ENCODE measurements at places on chromosomes 3 and 15. TPM values are rescaled to one million over a fixed set of nuclear protein-coding genes. Genes with fewer than 3 reads are reported as not detected.

DNA sequence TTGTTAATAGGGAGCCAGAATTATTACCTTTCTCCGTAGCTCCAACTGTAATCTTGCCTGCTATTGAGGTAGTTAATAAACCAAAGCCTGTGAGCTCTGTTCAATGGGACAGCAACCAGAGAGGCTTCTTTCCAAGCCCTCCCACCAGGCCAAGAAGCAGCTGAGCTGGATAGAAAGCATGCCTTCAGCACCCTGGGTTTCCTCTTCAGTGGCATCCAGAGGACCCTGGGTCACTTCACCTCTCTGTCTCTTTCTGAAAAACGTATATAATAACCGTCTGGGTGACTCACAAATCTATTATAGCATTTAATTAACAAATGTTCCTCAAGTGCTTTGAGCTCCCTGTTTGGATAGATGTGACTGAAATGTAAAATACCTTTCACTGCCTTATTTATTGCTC, 420.0 kb downstream of the LPP start:
- no peak for DNase-seq

- no peak for DNase-seq
These were observed 535.1 kb upstream of the NR2F2 start for GRCh38 chr15:95795386-95795785.

GRCh38 chr15:90427185-90427584, 39.1 kb downstream of the IQGAP1 start:
- no peak for DNase-seq

- DNase-seq = no peak
These were observed 113.5 kb upstream of the SLC7A14 start for GRCh38 chr3:170699158-170700053.

GRCh38 chr15:88748081-88748480, 55.2 kb upstream of the ACAN start:
- DNase-seq = no peak

DNA sequence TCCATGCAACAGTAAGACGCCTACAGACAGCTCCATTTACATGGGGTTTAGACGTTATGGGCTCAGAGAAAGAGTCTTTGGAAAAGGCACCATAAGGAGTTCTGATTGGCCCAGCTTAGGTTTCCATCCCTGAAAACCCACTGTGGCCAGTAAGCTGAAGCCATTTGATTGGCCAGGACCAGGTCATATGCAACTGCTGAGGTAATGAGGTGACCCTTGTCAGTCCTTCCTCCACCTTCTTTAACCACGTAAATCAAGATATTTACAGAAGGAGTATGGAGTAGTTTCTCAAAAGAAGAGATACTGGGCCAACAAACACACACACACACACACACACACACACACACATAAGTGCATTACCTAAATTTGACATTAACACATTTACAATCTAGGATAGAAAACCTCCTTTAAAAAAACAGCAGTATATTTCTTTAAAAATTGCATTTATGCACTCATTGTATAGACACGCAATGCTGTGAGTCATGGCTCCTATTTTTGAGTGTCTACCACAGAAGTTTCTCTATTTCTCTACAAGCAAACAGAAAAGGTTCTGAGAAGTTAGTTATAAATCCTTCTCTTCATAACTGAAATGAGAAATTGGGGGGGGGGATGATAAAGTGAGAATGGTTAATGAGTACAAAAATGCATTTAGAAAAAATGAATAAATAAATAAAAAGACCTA, 16.3 kb upstream of the MB21D2 start:
- DNase-seq = no peak

GRCh38 chr3:110265302-110265701, 806.3 kb upstream of the NECTIN3 start:
- no peak for DNase-seq

DNA sequence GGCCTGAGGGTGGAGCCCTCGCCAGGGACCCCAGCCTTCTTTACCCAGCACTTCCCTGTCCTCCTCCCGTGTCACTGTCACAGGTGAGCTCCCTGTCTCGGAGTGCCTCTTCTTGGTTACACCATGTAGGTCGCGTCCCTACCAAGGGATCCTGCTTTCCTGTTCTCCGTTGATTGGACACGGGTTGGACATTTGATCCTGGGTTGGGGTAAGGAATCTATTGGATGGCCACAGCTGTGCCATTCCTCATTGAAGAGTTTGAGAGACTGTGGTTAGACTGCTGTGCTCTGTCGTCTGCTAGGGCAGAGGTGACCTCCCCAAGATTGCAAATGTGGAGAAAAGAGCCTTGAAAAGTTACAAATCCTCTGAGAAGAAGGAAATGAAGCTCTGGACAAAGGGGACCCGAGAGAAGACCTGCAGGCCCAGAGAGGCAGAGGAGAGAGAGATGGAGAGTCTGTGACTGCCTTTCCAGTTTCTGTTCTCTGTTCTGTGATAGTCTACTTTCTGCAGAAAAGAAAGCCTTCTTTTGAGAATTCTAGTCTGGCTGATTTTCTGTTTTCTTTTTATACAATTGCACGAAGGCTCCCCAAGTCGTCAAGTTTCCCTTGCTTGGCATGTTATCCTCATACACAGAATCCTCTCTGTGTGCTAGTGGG, 325.7 kb upstream of the RGMA start:
- no peak for DNase-seq

DNA sequence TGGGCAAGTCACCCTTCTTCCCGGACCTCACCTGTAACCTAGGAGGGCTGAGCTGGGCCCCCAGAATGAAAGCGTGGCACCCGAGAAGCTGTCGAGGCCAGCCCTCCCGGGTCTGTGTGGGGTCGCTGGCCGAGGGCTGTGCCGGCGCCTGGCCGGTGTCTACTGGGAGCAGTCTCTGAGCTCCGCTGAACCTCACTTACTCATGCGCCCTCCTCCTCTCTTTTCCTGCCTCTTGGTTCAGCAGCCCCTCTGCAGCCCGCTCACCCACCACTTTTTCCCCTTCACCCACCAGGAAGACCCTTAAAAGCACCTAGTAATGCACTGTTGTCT, 419 bp downstream of the HYKK start:
- peak; percentile 33 for DNase-seq

- no peak for DNase-seq
These were observed 51.4 kb upstream of the LIPC start for GRCh38 chr15:58380280-58380945.

DNA sequence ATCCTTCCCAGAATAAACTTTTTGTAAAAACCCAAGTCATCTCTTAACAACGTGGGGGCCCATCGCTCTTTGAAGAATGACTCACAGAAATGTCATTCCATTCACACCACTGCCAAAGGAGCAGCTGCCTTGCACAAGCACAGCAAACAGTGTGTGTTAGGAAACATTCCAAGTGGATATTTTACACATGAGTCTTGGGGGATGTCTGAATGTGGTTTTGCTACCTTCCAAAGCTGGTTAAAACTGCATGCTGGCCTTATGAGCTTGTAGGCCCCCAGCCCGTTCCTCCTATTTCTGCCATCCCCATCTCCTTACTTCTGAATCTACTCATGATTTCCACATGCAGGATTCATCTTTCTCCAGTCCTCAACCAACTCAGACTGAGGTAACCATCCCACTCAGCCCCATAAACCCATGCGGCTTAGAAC, 130.8 kb downstream of the CPNE4 start:
- no peak for DNase-seq

GRCh38 chr3:190424478-190425439, 24.9 kb downstream of the TMEM207 start:
- DNase-seq = peak; percentile 34

- DNase-seq = no peak
These were observed 233.5 kb downstream of the MEIS2 start for GRCh38 chr15:36866896-36867295.

- no peak for DNase-seq
These were observed 1.3 kb downstream of the CACNA1D start for GRCh38 chr3:53495520-53496391.

- no peak for DNase-seq
These were observed 279.3 kb downstream of the VGLL3 start for GRCh38 chr3:86711634-86712033.

- DNase-seq = no peak
These were observed 4.4 kb upstream of the LPP start for GRCh38 chr3:188149587-188149986.

DNA sequence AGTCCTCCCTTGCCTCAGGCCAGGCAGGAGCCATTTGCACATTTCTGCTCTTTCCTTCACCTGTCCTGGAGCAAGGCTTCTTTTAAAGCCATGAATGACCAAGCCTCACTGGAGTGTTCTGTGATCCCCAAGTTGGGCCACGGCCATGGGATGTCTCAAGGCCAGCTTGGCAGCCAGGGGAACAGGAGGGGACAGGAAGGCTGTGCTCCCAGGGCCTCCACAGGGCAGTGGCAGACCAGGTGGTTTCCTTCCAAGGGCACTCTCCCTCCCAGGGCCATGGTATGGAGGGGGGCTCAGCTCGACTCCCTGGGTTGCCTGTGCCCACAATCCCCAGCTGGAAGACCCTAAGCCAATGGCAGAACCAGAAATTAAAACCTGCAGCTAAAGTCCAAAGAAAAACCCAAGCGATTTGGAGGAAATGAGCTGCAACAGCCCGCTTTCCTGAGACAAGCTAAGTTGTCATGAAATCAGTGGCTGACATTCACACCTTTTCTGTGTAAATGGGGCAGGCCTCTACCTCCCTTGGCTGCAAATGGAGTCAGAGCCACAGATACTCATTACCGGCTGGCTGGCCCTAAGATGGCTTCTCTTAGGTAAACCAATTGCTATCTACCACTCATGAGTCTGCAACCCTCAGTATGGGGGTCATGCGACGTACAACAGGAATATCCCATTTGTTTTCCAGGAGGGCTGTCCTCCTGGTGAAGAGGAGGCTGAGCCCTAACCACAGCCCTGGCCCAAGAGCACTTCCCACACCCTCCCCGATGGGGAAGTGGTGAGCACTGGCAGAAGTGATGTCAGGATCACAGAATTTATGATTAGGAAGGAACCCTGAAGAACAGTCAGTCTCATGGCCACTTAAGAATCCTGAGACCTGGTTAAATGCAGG, 83.3 kb downstream of the SNRK start:
- DNase-seq = no peak

DNA sequence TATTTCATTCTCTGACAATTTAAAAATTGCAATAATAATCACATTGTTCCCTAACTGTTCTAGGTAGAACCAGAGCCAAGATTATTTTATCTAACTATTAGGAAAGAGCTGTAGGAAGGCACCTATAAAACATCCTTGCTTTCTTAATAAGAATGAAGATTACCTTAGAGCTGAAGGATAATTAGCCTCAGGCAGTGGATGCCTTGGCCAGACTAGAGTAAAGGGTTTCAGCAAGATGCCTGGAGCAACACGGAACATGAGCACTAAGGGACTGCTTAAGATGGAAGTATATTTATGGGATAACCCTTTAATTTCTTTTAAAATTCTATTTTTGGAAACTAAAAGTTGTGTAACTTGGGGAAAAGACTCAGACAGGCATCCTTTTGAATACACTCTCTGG, 456.6 kb upstream of the RBMS3 start:
- no peak for DNase-seq

- no peak for DNase-seq
These were observed 46.0 kb upstream of the CD47 start for GRCh38 chr3:108136561-108137459.

DNA sequence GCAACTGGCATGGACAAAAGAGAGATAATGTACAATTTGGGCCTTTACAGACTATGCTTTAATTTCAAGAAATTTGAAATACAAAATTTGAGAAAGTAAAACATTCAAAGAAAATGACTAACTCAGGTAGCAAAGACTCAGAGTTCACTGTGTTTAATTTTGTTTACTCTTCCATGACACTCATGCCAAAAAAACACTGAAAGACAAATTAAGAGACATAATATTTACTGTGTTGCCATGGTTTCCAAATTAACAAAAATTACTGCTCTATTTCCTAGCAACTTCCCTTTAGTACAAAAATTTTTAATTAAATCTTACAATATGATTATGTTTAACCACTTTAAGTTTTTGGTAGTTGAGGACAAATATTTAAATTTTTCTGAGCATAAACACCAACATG, 29.6 kb downstream of the LRRFIP2 start:
- DNase-seq = no peak

GRCh38 chr3:82773207-82773606, 1011.8 kb upstream of the GBE1 start:
- DNase-seq = no peak

- DNase-seq = no peak
These were observed 18.9 kb downstream of the XIRP1 start for GRCh38 chr3:39173318-39174125.

GRCh38 chr3:111352585-111352984, 189.4 kb upstream of the CD96 start:
- no peak for DNase-seq

DNA sequence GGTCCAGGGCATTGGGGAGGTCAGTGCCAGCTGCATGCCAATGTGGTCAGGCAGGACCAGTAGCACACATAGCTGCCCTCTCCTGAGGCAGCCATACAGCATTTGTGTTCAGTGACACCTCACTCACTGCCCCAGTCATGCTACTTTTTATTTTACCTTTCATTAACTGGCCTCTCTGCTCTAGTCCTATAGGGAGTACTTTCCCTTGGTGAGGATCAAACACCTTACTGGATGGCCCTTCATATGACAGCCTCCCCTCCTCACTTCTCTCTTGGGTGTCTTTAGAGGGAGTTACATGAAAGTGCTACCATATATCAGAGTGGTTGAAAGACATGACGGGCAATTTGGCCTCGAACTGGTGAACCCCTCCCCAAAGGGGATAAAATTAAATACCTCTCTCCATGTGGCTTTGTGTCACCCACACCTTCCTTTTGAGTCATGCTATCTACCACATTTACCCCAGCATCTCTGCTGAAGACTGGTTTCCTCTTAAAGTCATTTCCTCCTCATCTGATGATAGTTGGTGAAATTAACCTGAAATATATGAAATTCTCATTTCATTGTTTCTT, 17.6 kb downstream of the RLBP1 start:
- DNase-seq = peak; percentile 74

The AADAC gene
- total RNA-seq = not detected

The CLEC3B gene
- 0.29 TPM for total RNA-seq

The CLSTN2 gene
- not detected for total RNA-seq

The MAP2K1 gene
- 118 TPM for total RNA-seq

The BUB1B gene
- 94.9 TPM for total RNA-seq

The HHLA2 gene
- total RNA-seq = 3.9 TPM

The CYP19A1 gene
- total RNA-seq = not detected

The FANCD2OS gene
- not detected for total RNA-seq

The GOLGA8J gene
- not detected for total RNA-seq

The GP5 gene
- 1.3 TPM for total RNA-seq

All from activated CD8-positive, alpha-beta T cell treated with anti-CD3 and anti-CD28 coated beads, Interleukin-2, amount 10 ng/mL, durations not matched to agents 7 days and 5 days (primary cell).